ENCODE measurements at places on chromosomes 13 and 19.
A peak's percentile ranks its signal among the peaks of the same experiment; 100 is the strongest.

GRCh38 chr19:12364391-12365235 is 870 bp downstream of the ZNF442 start:
- DNase-seq: peak; percentile 2

- DNase-seq: no peak
Measured at GRCh38 chr13:112434032-112434431, 57.9 kb downstream of the SPACA7 start.

DNA sequence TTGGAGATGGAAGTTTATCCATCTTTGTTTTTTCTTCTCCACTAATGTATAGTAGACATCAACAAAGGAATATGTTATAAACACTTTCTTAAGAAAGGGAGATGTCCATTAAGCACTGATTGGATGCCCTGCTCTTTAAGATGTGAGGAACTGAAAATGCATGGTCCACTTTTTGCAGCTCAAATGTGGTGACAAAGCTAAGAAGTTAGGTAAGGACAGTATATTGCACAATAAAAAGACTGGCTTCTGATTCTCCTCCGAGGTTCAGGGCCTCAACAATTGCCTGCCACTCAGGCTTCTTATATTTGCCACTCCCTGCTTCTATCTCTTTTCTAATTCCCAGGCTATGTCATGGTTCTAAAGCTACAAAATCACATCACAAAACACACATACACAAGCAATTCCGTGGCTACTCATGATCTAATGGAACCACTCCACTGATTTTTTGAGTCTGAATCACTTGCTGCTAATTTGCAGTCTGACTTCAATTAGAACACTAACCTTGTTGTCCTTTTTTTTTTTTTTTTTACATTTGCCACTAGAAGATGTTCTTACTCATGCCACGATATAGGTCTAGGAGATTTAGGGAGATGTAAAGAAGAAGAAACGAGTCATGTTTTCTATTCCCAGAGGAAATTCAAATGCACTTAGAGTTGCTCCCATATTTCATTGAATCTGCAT is 29.6 kb upstream of the TNFSF11 start:
- DNase-seq: no peak

- DNase-seq: peak; percentile 100
Measured at GRCh38 chr19:58543826-58544590, at the start of gene TRIM28. TSS of gene TRIM28 (plus strand) at chr19:58544064. CDS start at chr19:58544758, 694 bp downstream.

All from stimulated activated CD4-positive, alpha-beta T cell treated with anti-CD3 and anti-CD28 coated beads, Interleukin-12 subunit alpha, Interleukin-12 subunit beta, amount 100 ng/mL, for 4 hours (primary cell).